Activated T-cell treated with anti-CD3 and anti-CD28 coated beads, Interleukin-2, amount 50 U/mL, for 72 hours (primary cell): ENCODE measurements at places on chromosomes 3 and 15. TPM values are rescaled to one million over a fixed set of nuclear protein-coding genes. Genes with fewer than 3 reads are reported as not detected.

The SCAANT1 gene
- total RNA-seq, result not detected

The PIERCE2 gene
- total RNA-seq, result not detected

The EPHA3 gene
- total RNA-seq, result 0.35 TPM

The SLC27A2 gene
- total RNA-seq, result 27.6 TPM

The CLEC3B gene
- total RNA-seq, result not detected
